ENCODE measurements at places on chromosomes 11 and 22. TPM values are rescaled to one million over a fixed set of nuclear protein-coding genes. Genes with fewer than 3 reads are reported as not detected.

DNA sequence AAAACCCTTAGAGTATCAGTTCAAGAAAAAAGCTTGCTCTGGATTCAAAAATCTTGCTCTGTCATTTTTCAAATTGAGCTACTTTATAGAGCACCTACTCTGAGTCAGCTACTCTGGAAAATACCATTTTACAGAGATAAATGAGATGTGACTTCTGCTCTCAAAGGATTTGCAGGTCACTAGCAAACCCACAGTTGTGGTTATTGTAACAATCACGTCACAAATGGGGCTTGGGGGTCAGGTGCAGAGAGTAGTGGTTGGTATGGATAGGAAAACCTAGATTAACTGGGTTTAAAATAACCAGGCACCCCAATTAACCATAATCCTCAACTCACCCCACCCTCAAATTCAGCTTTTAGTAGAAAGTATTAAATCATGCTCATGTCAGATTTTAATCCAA lies 52.3 kb downstream of the MSANTD4 start:
- DNase-seq: no peak

- no peak for DNase-seq
Measured at GRCh38 chr22:30453731-30454510, 17.9 kb downstream of the SEC14L3 start.

DNA sequence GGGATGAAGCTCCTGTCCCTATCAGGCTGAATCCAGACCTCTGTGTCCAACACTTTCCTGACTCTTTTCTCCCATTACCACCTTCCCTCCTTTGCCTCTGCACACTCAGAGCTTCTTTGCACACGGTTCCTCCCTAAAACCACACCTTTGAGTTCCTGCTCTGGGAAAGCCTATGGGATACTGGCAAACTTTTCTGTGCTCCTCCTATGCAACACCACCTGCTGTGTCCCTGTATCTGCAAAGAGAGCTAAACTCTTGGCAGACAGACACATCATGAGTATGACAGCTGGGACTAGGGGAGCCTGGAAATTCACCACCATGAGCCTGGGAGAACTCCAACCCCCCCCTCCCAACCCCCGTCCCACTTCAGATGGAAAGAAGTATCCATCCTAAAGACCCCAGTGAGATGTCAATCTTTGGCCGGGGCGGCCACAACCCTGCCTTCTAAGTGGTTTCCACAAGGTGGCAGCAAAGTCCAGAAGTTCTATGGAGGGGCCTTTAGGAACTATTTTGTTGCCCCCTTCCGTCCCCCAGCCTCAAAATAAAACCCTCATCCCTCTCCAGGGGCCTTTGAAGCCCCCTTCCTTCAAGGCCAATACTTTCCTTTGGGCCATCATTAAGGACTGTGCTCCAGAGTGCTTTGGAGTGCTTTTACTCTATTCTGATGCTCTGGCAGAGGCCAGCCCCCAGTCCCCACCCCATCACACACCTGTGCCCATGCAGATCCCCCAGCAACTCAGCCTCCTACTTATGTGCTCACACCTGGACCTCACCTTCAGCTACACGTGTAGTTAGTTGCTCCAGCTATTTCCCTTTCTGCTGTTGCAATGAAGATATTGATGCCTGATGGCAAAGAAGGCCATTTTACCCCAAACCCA lies 19.4 kb downstream of the HTR3A start:
- no peak for DNase-seq

GRCh38 chr11:130086669-130087068 lies 17.0 kb downstream of the APLP2 start:
- DNase-seq: no peak

Gene GTSE1
- total RNA-seq: 64.6 TPM

DNA sequence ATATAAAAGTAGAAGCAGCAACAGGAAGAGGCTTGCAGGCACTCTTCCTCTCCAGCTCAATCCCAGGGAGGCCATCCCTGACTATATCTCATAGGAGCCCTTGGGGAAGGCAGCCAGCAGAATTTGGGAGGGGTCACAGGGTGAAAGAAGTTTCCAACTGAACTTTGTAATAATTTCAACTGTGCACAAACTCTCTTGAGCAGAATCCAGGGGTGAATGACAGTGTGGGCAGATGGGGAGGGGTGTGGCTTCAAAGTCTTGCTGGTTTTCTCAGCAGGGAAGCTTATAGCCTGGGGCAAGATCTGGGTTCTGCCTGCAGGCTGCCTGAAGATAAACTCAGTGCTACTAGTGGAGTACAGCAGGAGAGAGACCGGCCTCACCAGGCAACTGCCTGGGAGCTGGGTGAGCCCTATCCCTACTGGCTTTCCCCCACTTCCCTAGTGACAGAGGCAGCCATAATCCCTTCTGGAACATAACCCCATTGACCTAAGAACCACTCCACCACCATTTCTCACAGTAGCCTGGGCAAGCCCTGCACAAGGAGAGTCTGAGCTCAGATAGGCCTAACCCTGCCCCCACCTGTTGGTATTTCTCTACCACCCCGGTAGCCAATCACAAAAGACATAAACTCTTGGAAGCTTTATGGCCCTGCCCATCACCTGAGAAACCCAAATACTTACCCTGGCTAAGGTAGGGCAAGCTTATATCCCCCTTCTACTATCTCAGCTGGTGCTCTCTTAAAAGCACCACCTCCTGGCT lies 17.8 kb upstream of the TTC12 start:
- DNase-seq: peak; percentile 35

Gene CNIH2
- total RNA-seq: 5.5 TPM

DNA sequence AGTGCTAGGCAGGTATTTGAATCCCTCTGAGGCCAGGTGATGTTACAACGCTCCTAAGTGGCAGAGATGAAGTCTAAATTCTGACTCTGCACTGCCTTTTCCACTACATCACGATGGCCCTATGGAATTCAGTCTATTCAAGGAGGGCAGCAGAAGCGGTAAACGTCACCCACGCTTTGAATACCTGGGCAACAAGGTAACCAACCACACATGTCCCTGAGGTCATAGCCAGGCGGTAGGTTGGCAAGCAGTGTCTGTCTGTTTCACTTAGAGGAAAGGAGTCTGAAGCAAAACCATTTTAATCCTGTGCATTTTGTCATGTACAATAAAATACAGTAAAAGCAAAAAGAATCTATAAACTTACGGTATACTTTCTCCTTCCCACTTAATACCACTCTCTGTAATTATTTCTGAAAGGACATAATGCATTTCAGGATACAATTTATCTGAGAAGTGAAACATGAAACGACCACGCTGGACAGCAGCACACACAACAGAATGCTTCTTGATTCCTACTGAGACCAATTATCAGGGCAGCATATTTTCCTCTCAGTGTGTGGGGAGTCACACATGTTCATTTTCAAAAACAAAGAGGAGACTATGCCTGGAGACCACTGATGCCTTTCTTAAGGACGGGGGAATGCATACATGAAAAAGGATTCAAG lies 51.3 kb downstream of the PRDM10 start:
- no peak for DNase-seq

Gene GAL3ST1
- total RNA-seq: not detected

- DNase-seq: no peak
Measured at GRCh38 chr22:36245805-36246356, 6.6 kb upstream of the APOL2 start.

DNA sequence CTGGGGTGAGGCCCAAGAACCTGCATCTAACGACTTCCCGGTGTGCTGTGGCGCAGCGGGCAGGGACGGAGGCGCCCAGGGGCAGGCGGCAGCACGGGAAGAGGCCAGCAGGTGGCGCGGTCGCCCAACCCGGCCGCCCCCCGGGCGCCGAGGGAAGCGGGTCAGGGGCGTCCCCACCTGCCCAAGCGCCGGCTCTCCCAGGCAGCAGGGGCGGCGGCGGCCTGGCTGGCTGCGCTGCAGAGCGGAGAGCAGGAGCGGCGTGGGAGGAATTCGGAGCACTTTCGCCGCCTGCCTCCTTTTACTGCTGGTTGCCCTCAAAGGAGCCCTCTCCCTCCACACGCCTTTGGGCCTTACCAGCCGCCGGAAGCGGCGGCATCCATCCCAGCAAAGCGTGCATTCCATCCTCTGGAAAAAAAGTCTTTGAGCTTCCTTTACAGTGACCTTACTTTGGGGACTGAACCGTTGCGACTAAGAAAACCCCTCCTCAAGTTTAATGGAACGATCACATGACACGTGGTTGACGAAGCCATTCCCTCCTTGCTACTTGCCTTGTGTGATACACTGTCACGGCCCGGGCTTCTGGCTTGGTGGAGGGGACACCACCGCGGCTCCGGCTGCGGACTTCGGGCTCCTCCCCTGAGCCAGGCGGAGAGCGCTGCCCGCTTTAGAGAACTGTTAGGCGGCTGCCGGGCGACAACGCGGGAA lies 106.8 kb upstream of the CLMP start:
- DNase-seq: peak; percentile 58

DNA sequence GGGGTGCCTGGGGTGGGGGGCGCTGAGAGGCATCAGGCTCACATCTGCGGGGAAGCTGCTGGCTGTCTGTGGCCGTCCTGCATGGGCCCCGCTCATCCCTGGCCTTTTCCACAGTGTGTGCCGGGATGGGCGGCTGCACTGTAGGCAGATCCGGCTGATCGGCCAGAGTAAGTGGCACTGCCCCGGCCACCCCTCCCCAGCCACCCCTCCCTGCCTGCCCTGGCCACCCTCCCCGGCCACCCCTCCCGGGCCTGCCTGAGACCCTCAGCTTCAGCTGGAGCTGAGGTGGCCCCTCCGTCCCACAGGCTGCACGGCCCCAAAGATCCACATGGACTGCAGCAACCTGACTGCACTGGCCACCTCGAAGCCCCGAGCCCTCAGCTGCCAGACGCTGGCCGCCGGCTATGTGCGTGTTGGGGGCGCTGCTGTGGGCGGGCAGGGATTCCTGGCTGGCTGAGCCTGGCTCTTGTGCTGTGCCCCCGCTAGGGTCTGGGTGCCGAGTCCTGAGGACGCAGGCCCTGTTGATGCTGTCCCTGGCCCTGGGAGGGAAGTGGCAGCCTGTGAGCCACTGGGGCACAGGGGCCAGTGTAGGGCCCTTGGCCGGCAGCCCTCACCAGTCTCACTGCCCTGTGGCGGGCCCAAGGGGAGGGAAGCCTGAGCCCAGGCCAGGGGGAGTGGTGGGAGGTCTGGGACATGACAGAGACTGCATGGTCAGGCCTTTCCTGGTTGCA lies 10.9 kb downstream of the MUC2 start:
- no peak for DNase-seq

DNA sequence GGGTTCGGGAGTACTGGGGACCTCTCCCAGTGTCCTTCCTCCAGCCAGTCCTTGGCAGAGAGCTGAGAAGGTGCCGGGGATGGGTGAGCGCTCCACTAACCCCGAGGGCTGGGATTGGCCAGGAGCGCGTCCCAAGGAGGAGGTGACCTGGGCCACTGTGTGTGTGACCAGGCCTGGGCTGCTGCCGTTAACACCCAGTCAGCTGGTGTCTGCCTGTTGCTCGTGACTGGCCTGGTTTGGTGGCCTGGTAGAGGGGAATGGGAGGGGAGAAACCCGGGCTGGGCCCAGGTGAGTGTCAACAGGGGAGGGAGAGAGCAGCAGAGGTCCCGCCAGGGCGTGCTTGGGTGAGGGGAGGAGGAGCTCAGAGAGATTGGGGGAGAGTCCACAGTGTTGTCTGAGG lies 29.9 kb upstream of the GRAMD4 start:
- DNase-seq: no peak

- no peak for DNase-seq
Measured at GRCh38 chr11:13667795-13668101, 720 bp upstream of the FAR1 start.

DNA sequence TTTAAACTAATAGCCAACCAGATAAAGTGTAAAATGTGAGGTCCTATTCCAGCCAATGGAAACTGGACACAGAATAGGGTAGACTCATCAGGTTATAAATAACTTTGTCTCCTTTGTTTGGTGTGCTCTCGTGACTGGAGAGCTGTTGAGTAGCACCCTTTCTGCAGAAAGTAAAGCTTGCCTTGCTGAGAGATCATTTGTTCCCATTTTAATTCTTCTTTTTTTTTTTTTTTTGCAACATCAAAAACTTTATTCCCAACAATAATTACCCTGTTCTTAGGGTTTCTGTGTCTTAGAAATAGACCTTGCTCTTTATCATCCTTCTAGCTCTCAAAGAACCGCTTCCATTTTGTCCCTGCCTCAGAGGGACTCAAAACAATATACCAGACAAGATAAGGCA lies 220.4 kb downstream of the FAM76B start:
- DNase-seq: no peak

DNA sequence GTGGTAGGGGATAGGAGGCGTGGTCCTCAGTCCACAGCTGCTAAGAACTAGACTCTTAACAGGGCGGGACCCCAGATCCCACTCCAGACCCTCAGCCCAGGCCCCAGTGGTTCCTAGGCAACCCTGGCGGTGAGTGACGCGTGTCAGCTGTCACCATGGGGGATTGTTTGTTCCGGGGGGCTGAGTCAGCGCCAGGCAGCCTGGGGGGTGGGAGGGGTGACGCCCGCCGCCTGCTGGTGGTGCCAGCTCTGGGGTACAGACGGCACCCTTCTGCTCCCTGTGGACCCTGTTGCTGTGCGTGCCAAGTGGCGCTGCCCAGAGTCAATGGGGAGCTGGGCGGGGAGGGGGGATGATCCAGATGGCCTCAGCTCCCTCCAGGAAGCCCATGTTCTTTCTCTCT lies 2.5 kb downstream of the CNIH2 start:
- no peak for DNase-seq

GRCh38 chr11:73018856-73019255 lies 123.3 kb downstream of the FCHSD2 start:
- DNase-seq: no peak

DNA sequence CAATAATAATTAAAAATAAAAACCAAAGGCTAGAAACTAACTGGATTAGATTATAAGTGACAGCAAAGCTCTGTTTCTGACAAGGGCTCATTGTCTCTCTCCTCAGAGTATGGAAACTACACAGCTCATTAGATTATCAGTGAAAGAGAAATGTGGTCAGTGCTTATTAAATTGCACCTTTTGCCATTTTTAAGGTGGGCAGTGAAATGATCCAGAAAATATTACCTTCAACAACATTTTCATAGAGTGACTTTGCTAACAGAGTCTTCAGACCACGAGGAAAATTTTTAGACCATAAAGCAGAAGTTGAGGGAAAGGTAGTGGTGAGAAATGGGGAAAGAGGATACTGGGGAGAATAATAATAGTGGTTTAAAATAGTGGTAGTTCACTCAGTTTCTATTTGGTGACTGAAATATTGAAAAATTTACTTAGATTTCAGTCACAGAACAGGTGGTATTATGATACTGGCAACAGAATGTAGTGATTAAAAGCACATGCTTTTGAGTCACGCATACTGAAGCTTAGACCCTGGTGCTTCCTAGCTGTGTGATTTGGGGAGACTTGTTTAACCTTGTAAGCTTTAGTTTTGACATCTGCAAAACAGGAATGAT lies 684.0 kb upstream of the CCDC90B start:
- DNase-seq: no peak

DNA sequence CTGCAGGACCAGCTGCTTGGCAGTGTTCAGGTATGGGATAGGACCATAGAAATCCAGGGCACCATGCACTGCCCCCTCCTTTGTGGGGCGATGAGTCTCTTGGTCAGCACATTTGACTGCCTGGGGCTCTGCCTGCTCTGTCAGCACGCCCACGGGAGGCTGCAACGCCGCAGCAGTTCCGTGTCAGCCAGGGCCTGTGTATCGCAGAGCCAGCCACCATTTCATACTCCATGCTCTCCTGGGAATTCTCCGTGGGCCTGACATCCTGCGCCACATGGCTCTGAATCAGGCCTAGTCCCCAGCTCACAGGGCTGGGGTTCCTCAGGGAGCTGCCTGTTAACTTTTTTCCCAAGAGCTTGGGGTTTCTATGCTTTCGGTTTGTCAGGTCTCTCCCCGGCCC lies 16.9 kb upstream of the RELT start:
- DNase-seq: no peak
